ENCODE measurements at places on chromosomes 4 and X.

DNA sequence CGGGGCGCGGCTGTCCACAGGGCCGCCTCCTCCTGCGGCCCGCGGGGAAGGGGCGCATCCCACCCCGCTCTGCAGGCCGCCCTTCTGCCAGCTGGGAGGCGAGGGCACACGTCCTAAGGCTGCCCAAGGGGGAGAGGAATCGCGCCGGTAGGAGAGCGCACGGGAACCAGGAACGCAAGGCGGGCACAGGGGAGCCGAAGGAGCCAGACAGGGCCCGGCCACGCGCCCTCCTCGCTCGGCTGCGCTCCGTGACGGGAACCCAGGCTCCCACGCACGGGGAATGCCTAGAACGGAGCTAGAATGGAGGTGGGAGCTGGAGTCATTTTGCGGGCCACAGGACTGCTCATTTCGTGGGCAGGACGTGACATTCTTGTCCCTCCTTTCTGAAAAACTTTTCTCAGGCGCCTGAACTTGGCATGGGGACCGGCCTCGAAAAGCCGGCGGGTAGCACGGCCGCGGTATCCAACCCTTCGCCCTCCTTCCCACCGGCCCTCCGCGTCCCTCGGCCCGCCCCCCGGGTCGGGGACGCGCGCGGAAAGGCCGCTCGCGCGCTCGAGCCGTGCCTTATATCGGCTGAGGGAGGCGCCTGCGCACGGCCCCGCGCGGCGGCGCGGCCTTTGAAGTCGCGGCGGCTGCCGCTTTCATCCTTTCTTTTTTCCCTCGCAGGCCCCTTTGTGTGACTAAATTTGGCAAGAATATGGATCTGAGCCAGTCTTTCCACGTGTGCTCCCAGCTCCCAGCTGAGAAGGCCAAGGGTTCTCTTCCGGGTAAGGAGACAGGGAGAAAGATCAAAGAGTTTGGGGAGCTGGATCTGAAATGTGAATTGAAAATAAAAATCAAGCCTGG, 4.2 kb upstream of the LEF1 start:
- no peak for DNase-seq

DNA sequence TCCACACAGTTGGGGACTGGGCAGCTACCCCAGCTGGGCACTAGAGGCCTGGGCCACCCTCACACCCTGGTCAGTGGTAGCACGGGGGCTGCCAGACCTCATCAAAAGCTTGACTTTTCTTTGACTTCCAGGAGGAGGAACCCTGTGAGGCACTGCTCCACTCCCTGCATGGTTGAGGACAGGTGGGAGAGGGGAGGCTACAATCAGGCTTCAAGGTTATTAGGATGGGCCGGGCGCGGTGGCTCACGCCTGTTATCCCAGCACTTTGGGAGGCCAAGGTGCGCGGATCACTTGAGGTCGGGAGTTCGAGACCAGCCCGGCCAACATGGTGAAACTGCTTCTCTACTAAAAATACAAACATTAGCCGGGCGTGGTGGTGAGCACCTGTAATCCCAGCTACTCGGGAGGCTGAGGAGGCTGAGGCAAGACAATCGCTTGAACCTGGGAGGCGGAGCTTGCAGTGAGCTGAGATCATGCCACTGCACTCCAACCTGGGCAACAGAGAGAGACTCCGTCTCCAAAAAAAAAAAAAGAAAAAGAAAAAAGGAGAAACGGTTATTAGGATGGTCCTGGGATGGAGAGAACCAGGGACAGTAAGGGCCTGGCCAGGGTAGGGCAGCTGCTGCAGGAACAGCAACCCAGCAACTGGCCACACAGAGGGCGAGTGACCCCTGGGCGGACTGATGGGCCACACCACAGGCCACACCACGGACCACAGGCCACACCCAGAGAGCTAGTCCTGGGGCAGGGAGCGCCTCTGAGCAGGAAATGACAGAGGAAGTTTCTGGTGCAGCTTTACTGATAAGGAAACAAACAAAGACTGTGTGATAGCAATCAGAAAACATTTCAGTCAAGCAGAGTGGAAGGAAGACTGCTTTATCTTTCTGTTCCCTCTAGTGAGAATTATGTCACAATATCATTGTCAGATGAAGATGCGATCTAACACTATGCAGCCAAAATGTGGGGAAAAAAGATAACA, 20.5 kb upstream of the OPN1LW start:
- DNase-seq, result no peak

- no peak for DNase-seq
These were observed 11.7 kb upstream of the TMEM156 start for GRCh38 chr4:39043861-39044363.

DNA sequence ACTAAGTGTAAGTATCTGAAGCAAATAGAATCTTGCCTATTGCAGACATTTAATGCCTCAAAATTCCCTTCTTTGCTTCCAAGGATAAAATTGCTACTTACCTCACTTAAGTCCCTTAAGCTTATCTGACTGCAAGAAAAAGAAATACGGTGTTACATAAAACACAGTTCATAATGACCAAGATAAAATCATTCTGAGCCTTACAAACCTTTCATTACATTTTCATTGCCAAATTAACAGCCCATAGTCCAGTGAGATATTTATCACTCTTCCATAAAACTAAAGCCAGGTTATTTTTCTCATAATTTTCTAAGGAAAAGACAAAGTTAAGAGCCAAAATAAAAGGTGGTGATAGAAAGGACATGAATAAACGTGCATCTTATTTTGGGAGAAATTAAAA, 74.9 kb upstream of the ZNF518B start:
- no peak for DNase-seq

DNA sequence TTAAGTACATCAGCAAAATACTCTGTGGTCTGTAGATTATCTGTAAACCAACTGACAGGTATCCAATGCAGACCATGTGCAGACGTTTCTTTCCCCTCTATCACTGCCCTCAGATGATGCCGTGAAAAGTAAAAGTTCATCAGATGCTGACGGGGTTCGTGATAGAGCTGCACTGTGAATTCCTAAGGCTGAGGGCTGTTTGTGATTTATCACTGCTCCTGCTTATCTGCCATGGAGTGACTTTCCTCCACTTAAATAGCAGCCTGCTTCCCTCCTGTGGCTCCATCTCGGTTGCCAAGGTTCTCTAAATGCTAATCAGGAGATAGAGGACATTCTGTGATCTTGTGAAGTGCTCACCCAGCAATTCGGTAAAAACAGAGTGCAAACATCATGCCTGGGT, 89.3 kb upstream of the SRD5A3 start:
- no peak for DNase-seq

DNA sequence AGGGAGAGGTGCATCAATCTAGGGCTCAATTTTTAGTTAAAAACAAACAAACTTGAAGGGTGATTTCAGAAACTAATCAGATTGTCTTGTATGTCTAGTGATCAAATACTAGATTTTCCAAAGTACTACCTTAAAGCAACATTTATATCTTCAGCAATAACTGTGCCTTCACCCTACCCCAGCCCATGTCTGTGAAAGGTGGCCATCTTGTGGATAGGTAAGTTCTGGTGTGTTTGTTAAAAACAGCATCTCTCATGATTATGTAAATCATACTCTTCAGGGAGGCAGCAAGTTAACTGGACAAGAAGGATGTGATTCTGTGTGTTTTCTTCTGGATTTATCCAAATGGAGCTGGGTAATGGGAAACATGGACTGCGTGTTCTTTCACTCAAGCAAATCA, 81.4 kb upstream of the ACSL1 start:
- DNase-seq, result peak; percentile 19

Data from AML-193 (cell line).